ENCODE measurements at places on chromosomes 4 and X.

GRCh38 chrX:73916931-73917667 is 354.1 kb downstream of the CHIC1 start:
- H3K4me1 ChIP-seq, result no peaks in the 10 kb centered on the region
- no peak overlapping the region for H3K27ac ChIP-seq
- no peaks in the 10 kb centered on the region for H3K36me3 ChIP-seq
- no peak for DNase-seq
- no peak overlapping the region for H3K4me3 ChIP-seq
- H3K27me3 ChIP-seq, result peaks cover 3% of the 10 kb centered on the region

- no peak overlapping the region for H3K4me3 ChIP-seq
- peaks cover 4% of the 10 kb centered on the region for H3K27me3 ChIP-seq
- no peak for DNase-seq
- H3K4me1 ChIP-seq, result no peaks in the 10 kb centered on the region
- no peaks in the 10 kb centered on the region for H3K36me3 ChIP-seq
These were observed 274.6 kb upstream of the MAGEB2 start for GRCh38 chrX:29940750-29941149.

GRCh38 chr4:108685036-108685686 is 34.8 kb downstream of the OSTC start:
- H3K36me3 ChIP-seq, result no peaks in the 10 kb centered on the region
- no peaks in the 10 kb centered on the region for H3K27me3 ChIP-seq
- H3K4me1 ChIP-seq, result no peaks in the 10 kb centered on the region
- DNase-seq, result no peak
- H3K4me3 ChIP-seq, result no peak overlapping the region
- H3K27ac ChIP-seq, result no peak overlapping the region

- H3K27ac ChIP-seq, result peak overlapping the region; percentile 29
- H3K4me1 ChIP-seq, result no peaks in the 10 kb centered on the region
- H3K27me3 ChIP-seq, result peaks cover 32% of the 10 kb centered on the region
- H3K4me3 ChIP-seq, result no peak overlapping the region
- DNase-seq, result no peak
These were observed 30.9 kb downstream of the FAM9C start for GRCh38 chrX:13013363-13014110.

- H3K4me3 ChIP-seq, result no peak overlapping the region
- no peak for DNase-seq
- H3K27ac ChIP-seq, result no peak overlapping the region
- H3K4me1 ChIP-seq, result no peaks in the 10 kb centered on the region
- H3K27me3 ChIP-seq, result peaks cover 18% of the 10 kb centered on the region
These were observed 35.7 kb downstream of the DDX53 start for GRCh38 chrX:23035493-23035892.

- H3K27me3 ChIP-seq, result peaks cover 29% of the 10 kb centered on the region
- DNase-seq, result no peak
- no peaks in the 10 kb centered on the region for H3K4me1 ChIP-seq
- H3K27ac ChIP-seq, result no peak overlapping the region
- H3K36me3 ChIP-seq, result no peaks in the 10 kb centered on the region
- no peak overlapping the region for H3K4me3 ChIP-seq
These were observed 103.6 kb upstream of the ADGRG2 start for GRCh38 chrX:19225909-19226308.

- no peak overlapping the region for H3K27ac ChIP-seq
- H3K27me3 ChIP-seq, result peaks cover 3% of the 10 kb centered on the region
- no peaks in the 10 kb centered on the region for H3K4me1 ChIP-seq
- no peaks in the 10 kb centered on the region for H3K36me3 ChIP-seq
- no peak overlapping the region for H3K4me3 ChIP-seq
These were observed 39.5 kb upstream of the ZFX start for GRCh38 chrX:24110069-24110468.

GRCh38 chrX:79412166-79412565 is 45.0 kb upstream of the ITM2A start:
- no peak for DNase-seq
- H3K36me3 ChIP-seq, result no peaks in the 10 kb centered on the region
- H3K4me3 ChIP-seq, result no peak overlapping the region
- H3K27me3 ChIP-seq, result no peaks in the 10 kb centered on the region
- peak overlapping the region; percentile 25 for H3K27ac ChIP-seq

DNA sequence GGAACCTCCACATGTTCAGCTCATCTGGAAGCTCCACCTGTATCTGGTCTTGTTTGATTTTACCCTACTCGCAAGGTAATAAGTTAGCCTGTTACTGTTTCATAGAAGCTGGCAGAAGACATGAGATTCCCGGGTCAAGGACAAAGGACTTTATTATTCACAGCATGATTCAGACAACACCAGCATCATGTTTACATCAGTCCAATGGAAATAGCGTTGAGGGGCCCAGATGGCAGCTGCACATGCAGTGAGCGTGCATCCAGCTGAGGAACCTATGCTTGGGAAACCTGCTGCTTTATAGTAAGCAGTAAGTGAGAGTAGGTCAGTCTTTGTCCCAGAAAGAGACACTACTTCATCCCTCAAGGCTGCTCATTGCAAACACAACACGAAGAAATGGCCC is 19.8 kb downstream of the TSPAN5 start:
- no peak overlapping the region for H3K27ac ChIP-seq
- H3K36me3 ChIP-seq, result no peaks in the 10 kb centered on the region
- no peak overlapping the region for H3K4me3 ChIP-seq
- DNase-seq, result no peak

GRCh38 chr4:111776561-111776960 is 368.7 kb upstream of the FAM241A start:
- no peak overlapping the region for H3K4me3 ChIP-seq
- no peak overlapping the region for H3K27ac ChIP-seq
- H3K4me1 ChIP-seq, result no peaks in the 10 kb centered on the region
- no peaks in the 10 kb centered on the region for H3K27me3 ChIP-seq

DNA sequence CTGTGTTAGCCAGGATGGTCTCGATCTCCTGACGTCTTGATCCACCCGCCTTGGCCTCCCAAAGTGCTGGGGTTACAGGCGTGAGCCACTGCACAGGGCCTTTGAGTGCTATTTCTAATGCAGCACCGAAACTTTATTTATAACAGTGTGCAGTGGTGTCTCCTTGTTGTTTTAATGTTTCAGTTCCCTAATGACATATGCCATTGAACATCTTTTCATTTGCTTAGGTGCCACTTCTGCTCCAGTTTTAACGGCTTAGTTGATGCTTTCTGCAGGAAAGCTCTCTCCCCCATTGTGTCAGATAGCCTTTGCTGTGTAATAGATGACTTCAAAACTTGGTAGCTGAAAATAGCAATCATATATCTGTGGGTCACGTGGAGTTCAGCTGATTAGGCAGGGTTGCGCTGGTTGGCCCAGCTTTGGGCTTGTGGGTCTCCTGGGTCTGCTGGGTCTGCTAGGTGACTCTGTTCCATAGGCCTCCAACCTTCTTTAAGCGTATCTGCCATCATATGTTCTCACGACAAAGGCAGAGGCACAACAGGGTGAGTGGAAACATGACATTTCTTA is 76.4 kb upstream of the SHISA3 start:
- H3K36me3 ChIP-seq, result no peaks in the 10 kb centered on the region
- H3K4me1 ChIP-seq, result no peaks in the 10 kb centered on the region
- DNase-seq, result no peak
- no peaks in the 10 kb centered on the region for H3K27me3 ChIP-seq
- H3K4me3 ChIP-seq, result no peak overlapping the region

- no peak for DNase-seq
- no peaks in the 10 kb centered on the region for H3K4me1 ChIP-seq
- no peak overlapping the region for H3K4me3 ChIP-seq
These were observed 48.2 kb upstream of the KDR start for GRCh38 chr4:55173580-55173979.

- no peak overlapping the region for H3K4me3 ChIP-seq
- H3K27me3 ChIP-seq, result no peaks in the 10 kb centered on the region
- no peaks in the 10 kb centered on the region for H3K36me3 ChIP-seq
- no peaks in the 10 kb centered on the region for H3K4me1 ChIP-seq
These were observed 12.4 kb downstream of the EPGN start for GRCh38 chr4:74320559-74321118.

GRCh38 chr4:119585771-119586170 is 42.8 kb downstream of the PDE5A start:
- no peaks in the 10 kb centered on the region for H3K4me1 ChIP-seq
- H3K27ac ChIP-seq, result no peak overlapping the region
- H3K4me3 ChIP-seq, result no peak overlapping the region
- no peak for DNase-seq
- no peaks in the 10 kb centered on the region for H3K36me3 ChIP-seq
